Hematopoietic multipotent progenitor cell treated with erythropoietin and hydrocortisone succinate and interleukin-3 and kit ligand, for 15 days (in vitro differentiated cells): ENCODE measurements at places on chromosomes 5 and 9.

- DNase-seq = no peak
Observed at GRCh38 chr5:58469896-58470295, 10.0 kb upstream of the PLK2 start.

GRCh38 chr5:96254980-96255691 lies 177.9 kb downstream of the PCSK1 start:
- DNase-seq = no peak

GRCh38 chr9:82993856-82994605 lies 68.9 kb downstream of the RASEF start:
- DNase-seq = no peak

GRCh38 chr5:172754596-172755356 lies 16.2 kb downstream of the DUSP1 start:
- no peak for DNase-seq

- DNase-seq = peak; percentile 55
Observed at GRCh38 chr9:26856413-26857032, 36.1 kb downstream of the CAAP1 start.

GRCh38 chr9:87201351-87201751 lies 254.0 kb upstream of the GAS1 start:
- no peak for DNase-seq

- no peak for DNase-seq
Observed at GRCh38 chr5:173733831-173734501, 117.5 kb upstream of the BOD1 start.

DNA sequence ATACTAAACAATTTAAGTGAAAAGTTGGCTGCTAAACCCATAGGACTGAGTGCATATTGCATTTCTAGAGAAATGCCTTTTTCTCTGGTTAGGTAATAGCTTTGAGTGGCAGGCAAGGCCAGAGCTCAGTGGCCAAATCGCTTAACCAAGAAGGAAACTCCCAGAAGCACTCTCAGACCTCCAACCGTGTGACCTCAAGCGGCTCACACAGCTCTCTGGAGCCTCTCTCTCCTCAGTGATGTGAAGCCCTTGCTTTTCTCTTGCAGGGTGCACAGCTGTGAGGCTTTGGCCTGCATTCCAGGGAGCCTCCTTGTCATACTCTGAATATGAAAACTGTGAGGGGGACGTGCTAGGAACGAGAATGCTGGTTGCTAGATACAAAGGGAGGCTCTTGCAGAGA lies 106.7 kb downstream of the INSYN2B start:
- no peak for DNase-seq

DNA sequence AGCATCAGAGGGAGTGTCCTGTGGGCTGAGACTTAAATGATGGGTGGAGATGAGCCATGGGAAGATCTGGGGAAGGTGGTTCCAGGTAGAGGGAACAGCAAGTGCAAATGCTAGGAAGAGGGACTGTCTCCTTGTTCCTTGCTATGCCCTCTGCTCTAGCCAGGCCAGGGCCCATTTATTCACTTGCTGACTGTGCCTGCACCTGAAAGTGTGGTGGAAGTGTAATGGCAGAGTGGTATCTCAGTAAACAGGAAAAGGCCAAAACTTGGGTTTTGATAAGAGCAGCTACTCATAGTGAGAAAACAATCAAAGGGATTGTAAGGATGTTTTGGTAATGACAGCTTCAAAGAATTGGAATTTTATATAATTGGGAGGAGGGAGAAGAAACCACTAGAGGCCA lies 32.4 kb downstream of the TLE4 start:
- no peak for DNase-seq
